ENCODE measurements at places on chromosomes 5 and 9.

- no peak for DNase-seq
Measured at GRCh38 chr5:145936401-145937131, at the start of gene SH3RF2. Gene SH3RF2, plus strand, starts transcription at chr5:145936578. Its CDS starts 1,351 bp downstream, at chr5:145937929.

DNA sequence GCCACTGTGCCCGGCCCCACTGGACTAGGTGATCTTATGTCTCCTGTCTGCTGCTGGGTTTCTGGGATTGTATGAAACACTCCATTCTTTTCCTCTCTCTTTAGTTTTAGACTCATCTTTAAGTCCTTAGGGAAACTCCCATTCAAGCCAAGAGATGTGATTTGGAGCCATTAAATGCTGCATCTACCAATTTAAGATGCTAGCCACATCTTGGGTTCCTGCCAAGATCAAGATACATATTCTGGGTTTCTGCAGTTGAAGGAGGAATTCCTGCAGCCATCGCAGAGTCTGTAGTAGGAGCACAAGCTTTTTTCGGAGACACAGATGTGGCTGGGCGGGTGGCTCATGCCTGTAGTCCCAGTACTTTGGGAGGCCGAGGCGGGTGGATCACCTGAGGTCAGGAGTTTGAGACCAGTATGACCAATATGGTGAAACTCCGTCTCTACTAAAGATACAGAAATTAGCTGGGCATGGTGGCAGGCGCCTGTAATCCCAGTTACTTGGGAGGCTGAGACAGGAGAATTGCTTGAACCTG is 23.2 kb downstream of the STXBP1 start:
- DNase-seq = no peak

GRCh38 chr5:81972492-81972783 is 615 bp downstream of the ATG10 start:
- DNase-seq = no peak

GRCh38 chr5:10489810-10490426 is 48.2 kb downstream of the ROPN1L start:
- no peak for DNase-seq

- no peak for DNase-seq
Measured at GRCh38 chr5:74491586-74491985, 148.9 kb downstream of the ENC1 start.

DNA sequence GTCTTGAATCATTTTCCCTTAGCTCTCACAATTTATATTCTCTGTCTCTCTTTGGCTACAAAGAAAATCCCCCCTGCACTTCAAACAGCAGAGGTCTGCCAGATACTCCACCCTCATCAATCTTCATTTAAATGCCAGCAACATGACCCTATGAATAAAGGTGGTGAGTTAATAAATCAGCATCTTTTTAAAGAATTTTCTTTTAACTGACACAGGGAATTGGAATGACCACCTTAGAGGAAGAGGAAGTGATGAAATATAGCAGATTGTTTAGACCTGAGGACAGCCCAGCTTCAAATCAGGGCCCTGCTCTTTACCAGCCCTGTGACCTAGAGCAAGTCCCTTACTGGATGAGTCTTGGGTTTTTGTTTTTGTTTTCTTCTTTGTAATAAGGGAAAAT is 223.1 kb upstream of the PAPPA start:
- DNase-seq = no peak

- no peak for DNase-seq
Measured at GRCh38 chr5:164361986-164362385, 856.6 kb downstream of the MAT2B start.

- no peak for DNase-seq
Measured at GRCh38 chr9:68530618-68531017, 10.1 kb downstream of the TMEM252 start.

- no peak for DNase-seq
Measured at GRCh38 chr9:94696545-94696944, 30.0 kb upstream of the AOPEP start.

DNA sequence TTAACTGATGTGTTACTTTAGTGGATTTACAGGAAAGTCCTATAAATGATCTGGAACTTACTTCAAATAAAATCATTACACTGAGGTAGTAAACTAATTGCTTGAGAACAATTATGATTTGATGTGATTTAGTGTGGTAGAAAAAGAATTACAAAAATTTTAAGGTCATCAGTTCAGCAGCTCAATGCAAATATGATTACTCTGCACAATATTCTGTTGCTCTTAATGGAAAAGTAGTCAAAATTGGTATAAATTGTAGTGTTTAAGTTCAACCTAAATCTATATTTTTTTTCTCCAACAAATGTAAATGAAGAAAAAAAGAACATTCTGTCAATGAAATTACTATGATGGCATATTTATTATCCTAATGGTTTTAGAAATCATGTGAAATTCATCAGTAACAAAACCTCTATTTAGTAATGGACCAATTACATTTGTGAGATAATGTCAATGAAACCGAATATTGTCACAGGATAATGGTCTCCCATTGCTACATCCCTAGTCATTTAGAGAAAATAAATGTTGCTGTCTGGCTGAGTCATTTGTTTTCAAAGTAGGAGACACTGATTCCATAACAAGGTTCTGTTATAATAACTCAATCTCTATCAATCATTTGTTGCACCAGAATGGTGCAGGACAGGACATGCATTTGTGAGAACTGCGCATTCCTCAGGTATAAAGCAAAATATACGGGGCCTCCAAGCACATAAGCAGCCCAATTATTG is 177.1 kb downstream of the NFIB start:
- DNase-seq = no peak

- no peak for DNase-seq
Measured at GRCh38 chr5:177204281-177204680, 70.7 kb downstream of the NSD1 start.

DNA sequence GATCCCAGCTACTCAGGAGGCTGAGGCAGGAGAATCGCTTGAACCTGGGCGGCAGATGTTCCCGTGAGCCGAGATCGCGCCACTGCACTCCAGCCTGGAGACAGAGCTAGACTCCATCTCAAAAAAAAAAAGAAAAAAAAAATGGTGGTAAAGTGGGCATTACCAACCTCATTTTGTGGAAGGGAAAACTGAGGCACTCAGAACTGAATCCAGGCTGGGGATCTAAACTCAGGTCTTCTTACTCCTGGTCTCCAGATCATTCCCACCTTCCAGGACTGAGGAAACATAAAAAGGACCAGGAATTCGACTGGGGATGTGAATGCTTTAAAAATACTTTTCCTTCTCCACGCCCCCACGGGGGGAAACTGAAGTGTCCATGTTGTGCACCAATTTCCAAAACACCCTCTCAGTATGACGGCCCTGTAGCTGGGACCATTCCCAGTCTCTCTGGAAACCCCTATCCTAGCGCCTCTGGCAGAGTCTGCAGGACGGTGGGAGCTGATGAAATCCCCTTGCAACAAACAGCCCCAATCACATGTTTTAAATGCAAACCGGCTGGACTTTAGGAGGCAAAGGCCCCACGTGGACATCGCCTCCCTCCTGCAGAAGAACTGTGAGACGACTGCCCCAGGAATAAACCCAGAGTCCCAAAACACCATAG is 8.9 kb upstream of the AKNA start:
- no peak for DNase-seq

- no peak for DNase-seq
Measured at GRCh38 chr9:88535226-88536022, 446 bp downstream of the NXNL2 start.

DNA sequence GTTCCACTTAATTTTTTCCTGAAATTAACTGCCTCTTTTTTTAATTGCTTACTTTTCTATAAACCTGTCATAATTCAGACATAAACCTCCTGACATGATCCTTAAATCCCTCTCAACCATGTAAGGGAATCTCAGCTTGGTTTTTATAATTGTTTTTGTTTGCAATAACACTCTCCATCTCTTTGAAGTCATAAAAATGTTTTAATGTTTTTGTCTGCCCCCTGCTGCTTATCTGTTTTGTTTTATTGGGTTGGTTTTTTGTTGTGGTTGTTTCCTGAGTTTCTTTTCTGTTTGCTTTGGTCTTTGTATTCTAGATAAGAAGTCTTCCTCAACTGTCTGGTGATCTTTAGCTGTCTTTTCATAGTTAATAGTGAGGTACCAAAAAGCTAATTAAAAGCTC is 142.0 kb downstream of the CDH6 start:
- no peak for DNase-seq

GRCh38 chr5:121630402-121630801 is 221.3 kb upstream of the FTMT start:
- DNase-seq = no peak

- no peak for DNase-seq
Measured at GRCh38 chr5:57937501-57938173, 455.0 kb upstream of the ACTBL2 start.

DNA sequence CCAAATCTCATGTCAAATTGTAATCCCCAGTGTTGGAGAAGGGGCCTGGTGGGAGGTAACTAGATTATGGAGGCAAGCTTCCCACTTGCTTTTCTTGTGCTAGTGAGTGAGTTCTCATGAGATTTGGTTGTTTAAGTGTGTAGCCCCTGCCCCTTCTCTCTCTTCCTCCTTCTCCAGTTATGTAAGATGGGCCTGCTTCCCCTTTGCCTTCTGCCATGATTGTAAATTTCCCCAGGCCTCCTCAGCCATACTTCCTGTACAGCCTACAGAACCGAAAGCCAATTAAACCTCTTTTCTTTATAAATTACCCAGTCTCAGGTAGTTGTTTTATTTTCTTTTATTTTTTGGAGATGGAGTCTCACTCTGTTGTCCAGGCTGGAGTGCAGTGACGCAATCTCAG is 18.2 kb upstream of the TXNDC8 start:
- no peak for DNase-seq

GRCh38 chr5:89003563-89004036 is 120.6 kb upstream of the MEF2C start:
- DNase-seq = no peak

GRCh38 chr9:137613738-137614523 is 4.9 kb upstream of the EHMT1 start:
- DNase-seq = no peak

DNA sequence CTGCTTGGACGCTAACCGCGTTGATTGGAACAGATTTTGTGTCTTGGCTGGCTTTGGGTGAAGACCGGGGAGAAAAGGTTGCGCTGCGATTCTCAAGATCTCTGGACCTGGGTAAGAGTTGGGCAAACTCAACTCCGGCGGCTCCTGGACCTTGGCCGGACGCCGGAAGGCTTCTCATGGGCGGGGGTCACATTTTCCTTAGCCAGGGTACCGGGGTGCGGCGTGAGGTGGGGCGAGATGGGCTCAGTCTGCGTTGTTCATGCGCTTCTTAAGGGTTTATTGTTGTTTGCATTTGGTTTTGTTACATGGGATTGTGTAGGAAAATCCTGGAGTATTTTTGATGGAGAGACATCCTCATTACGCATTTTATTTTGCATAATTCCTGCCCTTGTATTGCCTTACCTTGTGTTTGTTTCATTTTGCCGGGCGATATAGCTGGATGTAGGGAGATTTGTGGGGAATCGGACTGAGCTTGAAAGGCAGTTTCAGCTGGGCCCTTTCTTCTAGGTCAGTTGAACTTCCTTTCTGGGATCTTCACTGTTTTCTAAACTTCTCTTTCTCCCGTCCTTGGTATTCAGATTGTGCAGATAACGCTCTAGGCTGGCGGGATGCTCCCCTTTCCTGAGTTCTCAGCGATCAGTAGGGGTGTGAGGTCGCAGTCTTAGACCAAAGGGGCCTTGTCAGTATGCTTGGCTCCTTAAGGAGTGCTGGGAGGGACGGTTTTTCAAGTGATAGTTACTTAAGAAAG is 524 bp downstream of the MEGF10 start:
- DNase-seq = no peak

- no peak for DNase-seq
Measured at GRCh38 chr5:122751293-122751782, 23.5 kb upstream of the SNX2 start.

DNA sequence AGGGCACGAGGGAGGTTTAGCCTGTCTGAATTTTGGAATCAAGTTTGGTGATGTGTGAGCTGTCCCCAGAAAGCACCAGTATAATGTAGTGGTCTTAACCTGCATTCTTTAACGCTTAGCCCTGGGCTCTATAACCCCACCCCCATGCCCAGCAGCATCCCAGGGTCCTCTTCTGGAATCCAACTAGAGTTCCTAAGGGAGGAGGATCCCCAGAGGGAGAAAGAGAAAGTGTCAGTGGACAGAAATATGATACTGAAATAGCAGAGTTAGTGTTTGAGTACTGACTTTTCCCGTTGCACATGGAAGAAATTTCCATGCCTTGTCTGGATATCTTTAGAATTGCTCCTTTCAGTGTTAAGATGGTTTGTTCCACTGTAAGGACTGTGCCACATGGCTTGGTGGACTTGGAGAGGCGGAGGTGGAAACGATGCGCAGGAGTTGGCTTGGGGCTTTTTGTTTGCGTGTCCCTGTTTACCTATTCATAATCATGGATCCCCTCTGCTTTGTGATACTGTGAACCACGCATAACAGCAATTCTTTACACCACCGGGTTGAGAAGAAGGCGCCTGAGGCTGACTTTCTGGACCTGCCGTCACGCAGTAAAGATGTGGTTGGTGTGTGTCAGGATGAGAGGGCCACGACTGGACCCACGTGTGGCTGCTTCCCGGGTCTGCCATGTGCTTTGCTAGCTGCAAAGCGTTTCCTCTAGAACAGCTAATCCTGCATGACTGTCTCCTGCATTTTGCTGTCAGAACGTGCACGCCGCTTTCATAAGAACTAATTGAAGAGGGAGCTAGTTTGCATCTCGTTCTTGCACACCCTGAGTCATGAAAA is 142.3 kb downstream of the SMARCA2 start:
- DNase-seq = peak; percentile 19

DNA sequence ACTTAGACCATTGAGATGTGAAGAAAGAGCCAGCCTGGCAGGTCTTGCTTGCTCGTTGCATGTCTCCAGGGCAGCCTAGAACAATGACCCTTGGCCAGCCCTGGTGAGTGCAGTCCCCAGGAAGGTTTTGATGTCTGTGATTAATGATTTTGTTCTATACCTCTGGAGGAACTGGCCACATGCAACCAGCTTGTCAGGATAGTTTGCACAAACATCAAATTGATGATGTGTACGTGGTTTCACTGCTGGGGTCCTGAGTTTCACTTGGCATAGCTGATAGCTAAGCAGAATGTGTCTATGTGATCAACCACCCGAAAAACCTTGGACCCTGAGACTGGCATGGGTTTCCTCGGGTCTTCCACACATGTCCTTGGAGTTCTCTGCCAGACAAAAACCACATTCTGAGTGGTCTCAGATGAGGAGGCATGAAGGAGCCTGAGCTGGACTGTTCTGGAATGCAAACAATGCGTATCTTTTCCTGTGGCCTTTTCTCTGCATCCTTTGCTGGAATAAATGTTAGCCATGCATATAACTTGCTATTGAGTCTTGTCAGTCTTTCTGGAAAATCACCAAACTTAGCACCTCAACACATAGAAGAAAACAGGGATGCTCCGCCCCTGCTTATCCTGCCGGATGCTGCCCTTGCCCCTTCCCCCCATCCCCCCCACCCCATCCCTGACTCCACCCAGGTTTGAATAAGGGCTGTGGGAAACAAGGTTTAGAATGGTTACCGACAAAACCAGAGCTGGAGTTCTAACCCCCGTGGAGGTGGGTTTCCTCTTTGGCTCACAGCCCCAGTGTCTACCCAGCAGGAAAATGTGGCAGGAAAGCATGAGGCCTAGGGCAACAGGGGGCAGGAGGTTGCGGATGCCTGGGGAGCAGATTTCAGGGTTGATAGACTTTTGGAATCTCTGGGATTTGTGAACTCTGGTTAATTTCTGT is 50.1 kb upstream of the ANKRD33B start:
- DNase-seq = no peak

- DNase-seq = no peak
Measured at GRCh38 chr9:36217256-36217968, 26.7 kb downstream of the CLTA start.

Data from stimulated activated CD4-positive, alpha-beta T cell treated with anti-CD3 and anti-CD28 coated beads, Interleukin-15, amount 100 ng/mL, for 1 hour (primary cell).